Stimulated activated CD4-positive, alpha-beta T cell treated with anti-CD3 and anti-CD28 coated beads, Interleukin-1b, Interleukin-23, amount 100 ng/mL, for 1 hour (primary cell): ENCODE measurements at places on chromosomes 3 and 15.

- no peak for DNase-seq
Measured at GRCh38 chr15:59340325-59340724, 32.3 kb downstream of the MYO1E start.

DNA sequence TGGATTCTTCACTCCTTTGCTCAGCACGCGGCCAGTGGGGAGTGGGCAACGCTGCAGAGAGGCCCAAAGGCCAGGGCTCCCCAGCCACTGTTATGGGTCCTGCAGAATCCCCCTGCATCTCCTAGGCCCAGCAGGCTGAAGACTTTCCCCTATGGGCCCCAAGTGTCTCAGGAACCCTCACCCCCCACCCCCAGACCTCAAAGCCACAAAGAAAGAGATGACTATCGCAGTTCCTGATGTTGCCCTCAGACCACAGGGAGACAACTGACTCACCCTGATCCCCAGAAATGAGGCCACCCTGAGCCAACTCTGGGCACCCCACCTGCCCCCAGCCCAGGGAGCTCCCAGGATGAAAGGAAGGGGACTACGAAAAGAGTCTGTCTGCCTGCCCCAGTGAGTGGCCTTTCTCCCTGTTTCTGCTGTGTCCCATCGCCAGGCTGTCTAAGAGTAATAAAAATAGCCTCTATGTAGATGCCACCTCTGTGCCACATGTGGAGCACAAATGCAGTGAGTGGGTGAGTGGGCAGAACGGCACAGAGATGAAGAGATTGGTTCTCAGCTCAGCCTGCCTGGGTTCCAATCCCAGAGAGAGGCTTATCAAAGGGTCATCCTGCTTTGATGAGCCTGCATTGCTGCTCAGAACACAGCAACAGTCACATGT is 283.0 kb downstream of the UACA start:
- DNase-seq: no peak

DNA sequence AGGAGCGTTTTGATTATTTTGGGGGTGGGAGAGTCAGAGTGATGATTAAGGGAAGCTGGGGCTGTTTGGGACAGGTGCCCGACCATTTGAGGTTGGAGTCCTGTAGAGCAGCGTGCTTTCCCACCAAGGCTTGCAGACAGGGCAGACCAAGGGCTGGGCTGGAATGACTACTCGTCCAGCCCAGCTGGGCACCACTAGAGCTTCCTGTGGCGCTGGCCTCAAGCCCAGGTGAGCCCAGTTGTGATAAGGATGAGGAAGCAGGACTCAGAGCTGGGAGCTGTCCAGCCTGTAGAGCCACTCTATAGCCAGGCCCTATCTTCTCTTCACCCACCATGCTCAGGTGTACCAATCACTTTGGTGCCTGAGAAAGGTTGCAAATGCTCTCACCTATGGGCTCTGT is 75.8 kb upstream of the ACAN start:
- no peak for DNase-seq

DNA sequence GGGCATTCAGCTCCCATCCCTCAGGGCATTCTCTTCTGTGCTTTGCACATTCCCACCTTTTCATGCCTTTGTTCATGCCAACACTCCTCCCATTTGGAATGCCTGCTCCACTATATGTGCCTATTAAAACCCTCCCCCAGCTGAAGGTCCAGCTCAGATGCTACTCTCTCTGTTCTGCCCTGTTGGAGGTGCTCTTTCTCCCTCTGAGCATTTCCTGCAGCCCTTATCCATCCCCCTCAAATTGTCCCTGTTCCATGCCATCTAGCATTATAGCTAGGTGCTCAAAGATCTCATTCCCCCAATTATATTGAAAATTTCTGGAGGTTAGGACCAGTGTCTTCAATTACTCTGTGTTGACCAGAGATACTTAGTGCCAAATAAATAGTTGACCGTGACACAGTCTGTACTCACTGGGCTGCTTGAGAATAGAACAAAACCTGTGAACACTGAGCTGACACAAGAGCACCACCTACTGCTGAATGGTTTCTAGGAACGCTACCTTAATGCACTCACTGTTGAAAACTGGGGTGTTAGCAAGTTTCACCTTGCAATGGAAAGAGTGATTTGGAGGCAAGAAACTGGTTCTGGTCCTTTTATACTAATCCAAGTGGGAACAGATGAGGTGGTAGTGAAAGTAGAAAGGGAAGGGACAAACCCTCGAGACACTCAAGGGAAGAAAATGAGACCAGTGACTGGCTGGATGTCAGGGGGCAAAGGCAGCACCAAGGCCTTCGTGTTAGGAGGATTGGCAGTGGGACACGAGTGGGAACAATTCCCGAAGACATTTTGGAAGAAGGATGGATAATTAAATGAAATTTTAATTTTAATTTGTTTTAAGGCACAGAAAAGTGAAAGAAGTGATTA is 289.8 kb upstream of the ROPN1 start:
- DNase-seq: no peak

GRCh38 chr3:21750831-21751391 is at the start of gene ZNF385D:
Gene ZNF385D, minus strand, starts transcription at chr3:21751210. Its CDS starts 294 bp downstream, at chr3:21750916.
- DNase-seq: no peak

GRCh38 chr3:195268576-195269309 is 2.2 kb downstream of the XXYLT1 start:
- no peak for DNase-seq

GRCh38 chr15:26382444-26383072 is 390.3 kb downstream of the GABRB3 start:
- DNase-seq: no peak

GRCh38 chr3:8597219-8597853 is 47.3 kb downstream of the SSUH2 start:
- no peak for DNase-seq

DNA sequence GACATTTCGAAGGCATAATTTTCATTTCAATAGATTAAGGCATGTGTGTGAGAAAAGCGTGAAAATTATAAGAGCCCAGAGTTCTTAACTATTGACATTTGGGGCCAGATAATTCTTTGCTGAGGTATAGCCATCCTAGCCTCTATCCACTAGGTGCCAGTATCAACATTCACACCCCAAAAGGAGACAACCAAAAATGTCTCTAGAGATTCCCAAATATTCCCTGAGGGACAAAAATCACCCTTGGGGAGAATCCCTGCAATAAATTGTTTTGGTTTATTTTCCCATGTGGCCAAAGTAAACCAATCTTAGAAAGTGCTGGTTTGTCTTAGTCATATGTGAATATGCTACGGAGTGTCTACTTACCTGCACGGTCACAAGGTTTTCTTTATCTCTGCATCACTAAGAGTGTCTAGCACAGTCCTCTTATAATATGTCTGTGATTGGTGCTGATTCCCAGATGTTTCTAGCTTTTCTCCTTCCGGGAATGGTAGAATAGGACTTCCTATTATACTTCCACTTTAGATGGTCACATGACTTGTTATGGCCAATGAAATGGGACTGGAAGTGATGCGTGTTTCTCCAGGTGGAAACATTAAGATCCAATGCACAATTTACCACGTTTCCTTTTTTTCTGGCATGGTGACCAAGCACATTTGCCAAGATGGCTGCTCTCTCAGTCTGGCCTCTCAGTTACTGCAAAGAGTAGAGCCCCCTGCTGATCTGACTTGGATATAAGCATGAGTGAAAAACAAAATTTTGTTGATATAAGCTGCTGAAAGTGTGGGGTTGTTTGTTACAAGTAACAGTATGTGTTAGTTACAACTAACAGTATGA is 8.0 kb upstream of the KBTBD8 start:
- no peak for DNase-seq

- DNase-seq: no peak
Measured at GRCh38 chr3:142315083-142315482, 89.7 kb upstream of the GK5 start.

DNA sequence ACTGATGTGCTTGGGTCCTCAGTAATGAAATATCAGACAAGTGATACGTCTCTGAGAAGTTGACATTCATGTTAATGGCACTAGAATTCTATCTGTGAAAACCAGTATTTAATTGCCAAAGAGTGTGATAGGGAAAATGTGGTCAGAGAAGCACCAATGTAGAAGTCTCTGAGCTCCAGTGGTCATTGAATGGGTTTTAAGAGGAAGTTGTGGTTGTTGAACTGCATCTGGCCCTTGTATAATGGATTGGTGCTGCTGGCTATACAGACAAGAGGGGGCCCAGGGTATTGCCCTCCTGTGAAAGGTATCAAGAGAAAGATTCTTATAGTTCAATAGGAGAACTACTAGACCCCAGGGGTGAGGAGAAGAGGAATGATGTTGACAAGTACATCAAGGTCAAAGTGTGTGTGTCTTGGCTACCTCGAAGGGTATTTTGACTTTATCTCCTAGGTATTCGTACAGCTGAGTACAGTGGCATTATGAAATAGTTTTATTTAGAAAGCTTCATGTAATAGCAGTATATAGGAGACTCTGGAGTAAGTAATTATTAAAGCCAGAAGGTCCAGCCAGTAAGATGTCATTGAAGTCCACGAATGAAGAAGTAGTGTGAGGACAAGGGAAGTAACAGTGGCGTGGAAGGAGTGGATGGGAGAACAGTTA is 47.1 kb downstream of the CHD2 start:
- DNase-seq: no peak

GRCh38 chr15:74642734-74643664 is 27.4 kb downstream of the CLK3 start:
- no peak for DNase-seq

DNA sequence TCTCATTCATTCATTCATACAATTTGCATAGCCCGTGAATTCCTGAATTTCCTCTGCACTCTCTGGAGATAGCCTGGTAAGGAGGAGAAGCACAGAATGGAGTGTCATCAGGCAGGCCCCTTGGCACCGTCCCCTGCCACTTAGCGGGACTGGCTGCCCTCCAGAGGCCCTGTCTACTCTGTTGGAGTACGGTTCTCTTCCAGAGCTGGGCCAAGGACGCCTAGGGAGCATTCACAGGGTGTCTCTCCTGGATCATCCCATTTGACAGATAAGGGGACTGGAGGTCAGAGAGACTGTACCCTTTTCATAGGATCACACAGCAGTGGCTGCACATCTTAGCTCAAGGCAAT is 48.0 kb downstream of the PTH1R start:
- DNase-seq: no peak

DNA sequence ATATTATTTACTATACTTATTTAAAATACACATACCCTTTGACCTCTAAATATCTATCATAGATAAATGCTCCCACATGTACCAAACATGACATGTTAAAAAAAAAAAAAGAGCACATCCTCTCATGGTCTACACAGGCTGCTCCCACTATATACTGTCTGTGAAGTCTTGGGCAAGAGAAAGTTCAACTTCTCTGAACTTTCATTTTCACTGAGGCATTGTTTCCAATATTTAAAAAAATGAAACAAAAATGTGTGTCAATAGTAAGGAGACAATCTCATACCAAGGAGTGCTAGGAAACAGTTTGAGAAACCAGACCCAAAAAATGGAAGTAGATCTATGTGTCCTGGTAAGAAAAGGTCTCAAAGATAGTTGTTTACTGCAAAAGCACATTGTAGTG is 29.3 kb downstream of the SLC4A7 start:
- no peak for DNase-seq

DNA sequence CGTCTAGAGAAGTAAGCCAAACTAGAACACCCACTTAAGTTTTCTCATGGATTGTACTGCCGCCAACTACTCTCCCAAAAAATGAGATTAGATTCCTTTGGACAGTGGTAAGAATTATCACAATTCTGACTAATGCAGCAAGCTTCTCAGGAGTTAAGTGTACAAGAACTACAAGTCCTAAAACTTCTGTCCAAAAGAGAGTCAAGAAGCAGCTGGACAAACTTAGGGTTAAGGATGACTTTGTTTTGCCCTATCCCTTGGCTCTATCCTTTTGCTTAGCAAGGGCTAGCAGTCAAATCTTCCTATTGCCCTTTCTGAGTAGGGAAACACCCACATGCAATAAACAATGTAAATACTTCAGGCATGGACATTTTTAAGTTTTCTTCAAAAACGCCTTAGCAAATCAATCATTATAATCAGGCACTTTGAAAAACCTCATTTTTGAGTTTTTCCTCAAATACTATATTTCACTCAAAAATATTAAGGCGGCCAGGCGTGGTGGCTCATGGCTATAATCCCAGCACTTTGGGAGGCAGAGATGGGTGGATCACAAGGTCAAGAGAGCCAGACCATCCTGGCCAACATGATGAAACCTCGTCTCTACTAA is 19.5 kb downstream of the RAF1 start:
- DNase-seq: no peak

GRCh38 chr15:99473981-99474906 is 91.5 kb upstream of the MEF2A start:
- no peak for DNase-seq

DNA sequence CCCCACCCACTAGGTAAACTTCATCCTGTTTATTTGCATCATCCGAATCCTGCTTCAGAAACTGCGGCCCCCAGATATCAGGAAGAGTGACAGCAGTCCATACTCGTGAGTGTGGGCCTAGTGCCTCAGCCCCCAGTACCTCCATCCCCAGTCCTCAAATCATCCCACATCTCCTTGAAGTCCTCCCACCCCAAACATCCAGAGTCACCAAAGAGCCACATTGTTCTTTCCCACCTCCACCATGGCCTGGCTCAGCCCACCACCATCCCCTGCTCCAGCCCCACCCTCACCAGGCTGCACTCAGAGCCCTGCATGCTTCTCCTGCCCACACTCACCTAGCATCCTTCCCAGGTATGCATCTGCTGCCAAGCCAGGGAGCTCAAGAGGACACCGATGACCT is 29.8 kb downstream of the VIPR1 start:
- no peak for DNase-seq

DNA sequence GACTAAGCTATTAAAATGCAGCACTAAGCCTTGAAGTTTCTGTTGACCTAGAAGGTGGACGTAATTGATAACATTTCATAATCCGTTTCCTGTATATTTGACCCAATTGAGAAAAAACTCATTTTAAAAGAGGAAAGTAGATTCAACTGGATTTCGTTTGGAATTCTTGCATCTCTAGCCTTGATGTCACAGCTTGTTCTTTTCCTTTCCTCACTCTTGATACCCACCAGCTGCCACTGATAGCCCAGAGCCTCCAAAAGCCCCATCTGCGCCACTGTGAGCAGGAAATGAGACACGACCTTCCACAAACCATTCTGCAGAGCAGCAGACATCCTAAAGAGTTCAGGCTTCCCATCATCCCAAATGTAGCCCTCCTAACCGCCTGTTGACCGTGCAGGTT is 61.8 kb downstream of the FOXB1 start:
- DNase-seq: no peak

DNA sequence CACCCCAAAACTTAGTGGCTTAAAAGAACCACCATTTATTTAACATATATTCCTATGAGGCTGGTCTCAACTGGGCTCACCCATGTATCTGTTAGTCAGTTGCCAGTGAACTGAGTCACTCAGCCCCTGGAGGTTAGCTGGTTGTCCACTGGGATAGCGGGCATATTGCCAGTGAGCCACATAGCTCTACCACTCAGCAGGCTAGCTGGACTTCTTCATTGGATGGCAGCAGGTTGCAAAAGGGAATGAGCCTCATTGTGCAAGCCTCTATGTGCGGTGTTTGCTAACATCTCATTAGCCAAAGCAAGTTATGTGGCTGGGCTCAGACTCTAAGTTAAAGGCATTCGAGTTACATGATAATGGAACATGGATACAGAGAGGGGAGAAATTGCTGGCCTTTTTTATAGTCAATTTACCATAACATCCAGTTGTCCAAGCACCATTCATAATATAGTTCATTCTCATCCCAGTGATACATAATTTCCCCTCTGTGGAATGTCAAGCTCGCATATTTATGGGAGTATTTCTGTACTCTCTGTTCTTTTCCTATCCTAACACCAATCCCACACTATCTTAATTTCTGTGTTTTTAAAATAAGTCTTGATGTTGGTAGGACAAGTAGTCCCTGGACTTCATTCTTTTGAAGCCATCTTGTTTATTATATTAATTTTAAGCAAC is 8.7 kb downstream of the BTD start:
- no peak for DNase-seq

- no peak for DNase-seq
Measured at GRCh38 chr15:74406992-74407705, 26.6 kb downstream of the SEMA7A start.
